ENCODE measurements at places on chromosomes 3 and 15.

GRCh38 chr3:167913219-167913835 is 177.8 kb downstream of the SERPINI1 start:
- no peak for DNase-seq

DNA sequence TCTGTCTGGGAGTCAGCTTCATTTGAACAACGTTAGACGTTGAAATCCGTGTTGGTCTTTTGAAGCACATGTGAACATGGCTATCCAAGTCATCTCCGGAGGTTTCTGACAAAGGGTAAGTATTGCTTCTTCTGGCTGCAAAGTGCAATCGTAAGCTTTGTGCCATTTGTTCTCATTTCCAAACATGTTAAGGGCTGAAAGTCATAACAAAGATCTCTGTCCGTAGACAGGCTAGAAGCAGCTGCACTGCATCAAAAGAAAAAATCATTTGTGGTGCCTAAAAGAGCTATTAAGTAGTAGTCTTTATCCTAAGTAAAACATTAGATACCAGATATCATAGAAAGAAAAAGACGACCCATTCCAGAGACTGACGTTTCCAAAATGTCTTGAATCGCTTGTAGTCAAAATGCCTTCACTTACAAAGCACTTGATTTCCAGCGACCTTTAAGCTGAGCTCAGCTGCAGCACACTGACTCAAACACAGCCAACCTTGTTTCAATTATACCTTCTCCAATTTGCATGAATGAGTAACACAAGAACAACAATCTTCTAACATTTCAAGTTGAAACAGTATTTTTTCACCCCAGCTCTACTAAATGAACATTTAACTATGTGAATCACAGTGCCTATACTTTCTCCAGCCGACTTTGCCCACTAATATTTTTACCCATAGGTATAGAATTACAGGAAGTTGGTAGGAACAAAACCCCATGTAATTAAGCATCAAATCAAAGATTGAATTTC is 76.6 kb downstream of the NEDD4 start:
- DNase-seq = no peak

DNA sequence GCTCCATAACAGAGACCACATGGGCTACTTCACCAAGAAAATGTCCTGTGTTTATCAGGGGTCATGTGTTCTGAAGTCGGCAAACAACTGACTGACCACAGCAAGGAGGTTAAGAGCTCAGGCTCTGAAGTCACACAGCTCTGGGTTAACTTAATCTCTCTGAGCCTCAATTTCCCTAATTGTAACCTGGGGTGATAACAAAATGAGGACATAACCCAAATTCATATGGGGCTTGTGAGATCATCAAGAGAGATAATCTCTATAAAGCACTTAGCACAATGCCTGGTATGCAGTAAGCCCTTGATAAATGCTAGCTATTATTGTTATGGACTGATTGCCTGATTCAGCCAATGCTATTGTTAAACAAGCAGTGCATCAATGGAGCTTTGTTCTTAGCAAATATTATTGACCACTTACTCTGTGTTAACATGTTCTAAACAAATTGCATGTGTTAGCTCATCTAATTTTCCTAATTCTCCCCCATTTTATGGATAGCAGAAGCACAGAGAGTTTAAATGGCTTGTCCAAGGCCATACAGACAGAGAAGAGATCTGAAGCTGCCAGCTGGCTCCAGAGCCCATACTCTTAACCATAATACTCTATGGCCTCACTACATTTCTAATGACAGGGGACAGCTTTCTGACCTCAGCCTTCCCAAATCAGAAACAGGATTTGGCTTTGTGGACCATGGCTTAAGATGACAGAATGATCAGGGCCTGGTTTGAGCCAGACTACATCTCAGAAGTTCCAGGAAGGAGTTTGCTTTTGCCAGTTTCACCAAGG is 78.3 kb downstream of the SHQ1 start:
- no peak for DNase-seq

DNA sequence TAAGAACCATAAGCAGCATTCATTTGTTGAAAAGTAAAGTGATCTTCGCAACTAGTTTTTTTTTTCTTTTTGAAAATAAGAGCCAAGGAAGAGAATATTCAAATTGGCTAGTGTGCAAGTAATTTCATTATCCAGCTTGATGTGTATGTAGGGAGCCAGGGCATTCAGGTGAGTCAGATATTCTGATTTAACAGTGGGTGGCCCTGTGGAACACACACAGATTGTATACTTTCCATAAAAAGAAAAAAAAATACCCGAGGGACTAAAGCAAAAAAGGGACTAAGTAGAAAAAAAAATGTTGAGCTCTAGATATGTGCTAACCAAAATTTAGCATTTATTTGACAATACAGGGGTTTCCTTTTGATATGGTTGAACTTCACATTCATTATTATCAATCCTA is 96.9 kb upstream of the ROPN1 start:
- no peak for DNase-seq

DNA sequence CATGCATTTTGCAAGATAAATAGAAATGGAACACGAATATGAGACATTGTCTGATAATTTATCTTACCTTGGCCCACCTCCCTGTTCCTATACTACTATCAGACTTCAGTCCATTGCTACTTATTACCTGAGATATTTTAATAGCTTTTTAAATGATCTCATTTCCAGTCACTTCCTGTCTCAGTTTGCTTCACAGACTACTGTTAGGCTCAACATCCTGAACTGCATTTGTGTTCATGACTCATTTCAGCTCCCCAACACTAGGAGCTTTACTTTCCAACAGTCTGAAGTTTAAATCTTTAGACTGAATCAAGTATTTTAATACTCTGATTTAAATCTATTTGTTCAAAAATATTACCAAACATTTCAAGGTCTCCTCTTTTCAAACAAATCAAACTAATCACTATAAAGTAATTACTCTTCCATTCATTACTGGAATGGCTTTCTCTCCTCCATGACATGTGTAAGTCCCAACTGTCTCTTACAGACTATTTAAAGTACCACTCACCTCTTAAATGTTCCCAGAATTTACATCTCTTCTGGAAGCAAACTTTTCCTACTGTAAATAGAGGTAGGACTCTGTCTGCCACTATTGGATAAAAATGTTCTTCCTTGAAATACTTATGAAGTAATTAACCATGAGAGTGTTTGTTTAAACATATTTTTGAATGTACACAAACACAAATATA is 1277.6 kb downstream of the ZPLD1 start:
- DNase-seq = no peak

- DNase-seq = no peak
These were observed 29.8 kb upstream of the SLC25A36 start for GRCh38 chr3:140911822-140912221.
